ENCODE measurements at places on chromosomes 6 and 20.
A peak's percentile ranks its signal among the peaks of the same experiment; 100 is the strongest.

GRCh38 chr6:135269481-135269891, 88.4 kb downstream of the MYB start:
- no peak for DNase-seq

GRCh38 chr6:167756597-167756996, 70.1 kb upstream of the AFDN start:
- no peak for DNase-seq

DNA sequence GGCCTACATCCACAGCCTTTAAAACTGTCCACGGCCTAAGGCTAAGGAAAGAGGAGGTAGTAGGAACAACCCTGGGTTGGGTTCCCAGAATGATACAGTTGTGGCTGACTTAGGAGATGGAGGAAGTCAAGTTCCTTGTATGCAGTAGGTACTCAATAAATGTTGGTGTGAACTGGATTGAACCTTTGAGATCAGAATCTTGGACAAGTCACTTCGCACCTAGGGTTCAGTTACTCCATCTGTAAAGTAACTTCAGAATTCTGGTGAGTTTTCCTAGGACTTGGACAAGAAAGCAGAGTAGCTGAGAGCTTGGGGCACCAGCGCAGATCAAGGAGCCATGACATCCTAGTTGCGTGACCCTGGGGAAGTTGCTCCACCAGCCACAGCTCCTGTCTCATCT, 9.1 kb downstream of the XKR7 start:
- no peak for DNase-seq

DNA sequence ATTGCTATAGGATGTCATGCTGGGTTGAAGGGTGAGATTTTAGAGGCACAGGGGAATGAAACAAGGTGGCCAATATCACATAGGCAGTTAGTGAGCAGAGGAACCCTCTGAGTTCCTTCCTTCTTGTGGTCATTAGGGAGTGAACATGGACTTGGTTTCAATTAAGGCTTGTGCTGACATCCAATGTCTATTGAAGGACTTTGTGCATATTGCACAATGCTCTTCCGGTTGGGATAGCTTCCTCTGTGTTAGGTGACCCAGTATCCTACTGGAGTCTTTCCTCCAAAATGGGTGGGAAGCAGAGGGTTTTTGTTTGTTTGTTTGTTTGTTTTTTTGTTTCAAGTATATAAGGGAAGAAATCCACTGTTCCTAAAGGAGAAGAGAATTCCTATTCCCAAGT, 98.5 kb downstream of the HDGFL1 start:
- no peak for DNase-seq

GRCh38 chr20:62955519-62956386, 3.2 kb downstream of the SLC17A9 start:
- no peak for DNase-seq

GRCh38 chr20:9884666-9885065, 45.8 kb upstream of the PAK5 start:
- no peak for DNase-seq

- no peak for DNase-seq
These were observed 643.8 kb downstream of the RFPL4B start for GRCh38 chr6:112990971-112991370.

- DNase-seq = no peak
These were observed 125.9 kb upstream of the TRAF3IP2 start for GRCh38 chr6:111731456-111732195.

- DNase-seq = peak; percentile 82
These were observed 44.6 kb downstream of the ARHGAP40 start for GRCh38 chr20:38645980-38646858.

DNA sequence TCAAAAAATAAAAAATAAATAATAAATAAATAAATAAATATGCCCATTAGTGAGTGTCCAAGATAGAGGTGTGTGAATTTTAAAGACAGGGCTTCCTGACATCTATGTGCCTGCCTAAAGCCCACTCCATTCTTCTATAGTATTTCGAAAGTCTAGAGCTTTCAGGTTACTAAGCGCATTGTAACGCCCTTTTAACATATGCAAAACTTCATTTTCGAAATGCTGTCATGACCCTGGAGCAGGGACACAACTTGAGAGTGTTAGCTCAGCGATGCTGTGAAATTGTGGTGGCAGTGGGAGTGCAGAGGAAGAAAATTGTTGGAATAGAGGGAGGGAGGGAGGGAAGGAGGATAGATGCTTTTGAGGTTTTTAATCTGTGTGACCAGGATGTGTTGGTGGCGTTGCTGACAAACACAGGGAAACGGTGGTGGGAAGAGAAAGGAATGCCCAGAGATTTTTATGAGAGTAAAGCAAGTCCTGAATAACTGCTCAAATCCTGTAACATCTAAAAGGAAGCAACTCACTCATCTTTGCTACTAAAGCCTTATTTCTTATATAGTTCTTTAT, 169.3 kb downstream of the ARID1B start:
- DNase-seq = no peak

GRCh38 chr20:16692442-16692841, 37.4 kb upstream of the SNRPB2 start:
- DNase-seq = no peak

- no peak for DNase-seq
These were observed 613.6 kb downstream of the UTRN start for GRCh38 chr6:144898741-144899140.

GRCh38 chr20:15487030-15487429, 1086.2 kb downstream of the KIF16B start:
- DNase-seq = no peak

DNA sequence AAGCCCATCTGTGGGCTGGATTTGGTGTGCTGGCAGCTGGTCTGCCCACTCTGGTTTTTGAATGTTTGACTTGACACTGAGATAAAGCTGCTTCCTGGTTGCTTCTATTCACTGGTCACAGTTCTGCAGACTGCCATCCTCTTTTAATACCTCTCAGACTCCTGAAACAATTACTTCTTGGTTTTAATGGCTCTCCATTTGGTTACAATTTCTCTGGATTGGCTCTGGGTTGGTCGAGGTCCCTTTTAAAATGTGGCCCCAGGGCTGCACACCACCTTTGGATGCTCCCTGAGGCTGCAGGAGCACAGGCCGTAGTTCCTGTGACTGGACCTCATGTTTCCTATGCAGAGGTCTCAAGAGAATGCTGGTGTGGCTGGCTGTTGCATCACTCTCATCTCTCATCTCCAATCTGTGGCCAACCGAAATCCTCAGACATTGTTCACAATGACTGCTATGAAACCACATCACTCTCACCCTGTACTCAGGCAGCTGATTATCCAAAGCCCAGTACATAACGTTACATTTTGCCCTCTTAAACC, 98.5 kb downstream of the INSM1 start:
- DNase-seq = no peak

- no peak for DNase-seq
These were observed 16.2 kb upstream of the CLDN20 start for GRCh38 chr6:155247618-155248007.

DNA sequence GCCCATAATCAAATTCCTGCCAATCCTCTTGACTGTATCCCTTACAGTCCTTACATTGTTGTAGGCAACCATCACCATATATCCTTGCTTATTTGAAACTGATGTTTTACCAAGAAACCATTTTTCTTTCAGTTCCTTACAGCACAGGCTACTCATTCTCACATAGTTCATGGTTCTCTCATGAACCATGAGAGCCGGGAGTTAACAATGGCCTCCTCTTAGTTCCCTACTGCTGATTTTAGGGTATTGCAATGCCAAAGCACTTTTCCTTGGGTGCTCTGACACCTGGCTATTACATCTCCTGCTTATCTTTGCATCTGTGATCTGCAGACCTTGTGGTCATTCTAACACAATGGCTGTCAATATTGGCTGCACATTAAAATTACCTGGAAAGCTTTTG, 133.4 kb downstream of the MYB start:
- DNase-seq = no peak

- no peak for DNase-seq
These were observed 5.5 kb upstream of the JAG1 start for GRCh38 chr20:10679269-10679668.

GRCh38 chr6:156943816-156944215, 166.6 kb downstream of the ARID1B start:
- no peak for DNase-seq

DNA sequence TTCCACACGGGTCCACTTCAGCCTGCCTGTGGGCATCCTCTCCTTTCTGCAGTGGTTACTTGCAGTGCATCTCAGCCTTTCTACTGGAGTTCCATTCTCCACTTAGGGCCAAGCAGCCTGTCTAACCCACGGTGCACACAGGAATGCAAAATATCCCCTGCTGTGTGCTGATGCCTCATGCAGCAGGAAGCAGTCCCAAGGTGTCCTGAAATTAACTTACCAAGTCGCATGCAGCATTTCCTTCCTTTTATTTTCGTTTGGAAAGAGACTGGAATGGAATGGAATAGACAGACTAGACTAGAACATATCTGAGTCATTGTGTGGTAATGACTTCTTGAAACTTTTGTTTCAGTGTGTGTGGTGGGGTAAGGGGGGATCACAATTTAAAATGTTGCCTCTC, 25.9 kb upstream of the FOXQ1 start:
- no peak for DNase-seq

- no peak for DNase-seq
These were observed at the start of gene PRDM13 for GRCh38 chr6:99606656-99607415. TSS of gene PRDM13 (plus strand) at chr6:99606833. CDS start at chr6:99607035, 202 bp downstream.

DNA sequence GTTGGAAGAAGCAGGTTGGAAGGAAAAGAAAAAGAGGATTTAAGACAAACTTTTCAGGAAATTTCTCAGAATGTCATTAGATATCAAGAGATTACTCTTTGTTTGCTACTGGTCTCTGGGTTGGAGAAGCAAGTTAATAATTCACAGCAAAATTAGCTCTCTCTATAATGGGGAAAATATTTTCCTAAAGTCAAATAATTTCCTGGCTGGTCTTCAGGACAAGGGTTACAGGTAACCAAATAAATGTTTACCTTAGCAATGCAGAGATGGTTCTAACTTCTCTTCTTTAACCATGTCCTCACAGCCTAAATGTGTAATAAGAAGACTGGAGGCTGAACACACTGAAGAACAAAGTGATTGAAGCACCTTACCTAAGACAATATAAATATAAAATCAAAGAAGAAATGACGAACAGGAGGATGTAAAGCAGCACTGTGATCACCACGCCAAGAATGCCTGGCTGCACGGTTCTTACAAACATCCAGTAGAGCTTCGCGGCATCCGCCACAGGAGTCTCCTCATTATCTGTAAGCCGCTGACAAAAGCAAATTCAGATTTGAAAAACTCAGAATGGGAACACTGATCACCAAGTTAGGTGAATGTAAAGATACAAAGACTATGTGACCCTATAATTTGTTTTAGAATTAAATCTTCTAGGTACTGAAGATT, 717.5 kb downstream of the TFAP2A start:
- DNase-seq = no peak

GRCh38 chr6:38617856-38618255, 21.9 kb downstream of the BTBD9 start:
- no peak for DNase-seq

DNA sequence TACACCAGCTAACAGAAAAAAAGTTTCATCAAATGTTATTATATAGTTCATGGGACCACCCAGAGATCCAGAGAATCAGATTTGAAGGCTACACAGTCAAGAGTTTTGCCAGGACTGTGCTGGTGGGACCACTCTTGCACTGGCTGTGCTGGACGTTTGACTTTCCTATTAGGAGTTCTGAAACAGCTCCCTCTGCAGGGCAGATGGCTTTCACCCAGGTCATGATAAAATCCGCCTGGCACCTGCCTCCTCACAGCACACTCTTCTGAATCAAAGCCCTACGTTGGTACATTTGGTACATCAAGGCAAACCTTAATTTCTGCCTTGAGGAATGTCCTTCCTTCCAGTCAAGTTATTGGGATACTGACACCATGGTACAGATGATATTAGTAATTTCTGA, 302.1 kb downstream of the ZNF217 start:
- no peak for DNase-seq

- no peak for DNase-seq
These were observed 521.1 kb downstream of the UTRN start for GRCh38 chr6:144806222-144806621.

DNA sequence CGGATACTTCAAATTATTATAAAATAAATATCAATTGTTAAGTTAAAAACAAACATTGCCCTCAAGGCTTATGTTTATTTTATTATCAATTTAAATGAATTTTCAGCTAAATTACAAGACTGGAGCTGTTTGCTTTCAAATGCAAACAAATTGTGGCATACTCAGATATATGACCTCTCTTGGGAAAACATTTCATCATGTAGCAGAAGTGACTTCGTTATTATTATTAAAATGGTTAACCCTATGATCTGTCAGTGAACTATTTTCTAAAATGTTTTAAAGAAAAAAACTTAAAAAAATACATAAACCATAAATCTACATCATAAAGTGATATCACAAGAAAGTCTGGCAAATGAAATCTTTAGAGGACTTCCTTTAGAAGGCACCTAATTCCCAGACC, 72.5 kb downstream of the MAN1A1 start:
- DNase-seq = no peak

GRCh38 chr6:13339863-13340630, 11.7 kb upstream of the TBC1D7 start:
- DNase-seq = no peak

DNA sequence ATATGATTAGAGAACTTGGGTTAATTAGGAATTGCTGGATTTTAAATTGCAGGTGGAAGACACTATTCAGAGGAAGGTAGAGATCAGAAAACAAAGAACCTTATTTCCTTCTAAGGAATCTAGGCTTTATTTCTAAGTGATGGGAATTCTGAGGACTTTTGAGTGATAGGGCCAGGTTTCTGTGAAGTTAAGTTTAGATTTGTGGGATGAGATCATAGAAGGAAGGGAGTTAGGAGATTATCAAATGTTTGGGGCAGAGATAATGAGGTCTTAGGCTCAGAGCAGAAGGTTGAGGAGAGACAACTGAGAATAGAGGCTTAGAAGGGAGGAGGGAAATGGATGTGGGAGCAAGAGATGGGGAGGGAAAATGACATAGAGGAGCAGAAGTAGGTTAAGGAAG, 109.7 kb upstream of the MMS22L start:
- DNase-seq = no peak

DNA sequence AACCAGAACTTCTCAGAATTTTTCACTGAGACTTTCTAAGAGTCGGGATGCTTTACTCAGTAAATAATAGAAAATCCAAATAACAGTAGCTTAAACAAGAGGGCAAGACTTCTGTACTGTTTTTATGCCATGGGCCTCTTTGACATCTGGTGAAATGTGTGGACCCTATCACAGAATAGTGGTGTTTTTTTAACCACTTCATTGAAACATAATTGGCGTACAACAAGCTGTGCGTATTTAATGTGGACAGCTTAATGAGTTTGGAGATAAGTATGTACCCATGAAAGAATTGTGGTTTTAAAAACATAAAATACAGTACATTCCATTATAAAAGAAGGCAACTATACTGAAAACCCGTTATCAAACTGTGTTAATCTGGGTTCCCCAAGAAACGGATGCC, 37.7 kb downstream of the PDRG1 start:
- no peak for DNase-seq

- peak; percentile 72 for DNase-seq
These were observed 174.7 kb downstream of the OTOR start for GRCh38 chr20:16922834-16923233.
